ENCODE measurements at places on chromosomes 12 and 14.

DNA sequence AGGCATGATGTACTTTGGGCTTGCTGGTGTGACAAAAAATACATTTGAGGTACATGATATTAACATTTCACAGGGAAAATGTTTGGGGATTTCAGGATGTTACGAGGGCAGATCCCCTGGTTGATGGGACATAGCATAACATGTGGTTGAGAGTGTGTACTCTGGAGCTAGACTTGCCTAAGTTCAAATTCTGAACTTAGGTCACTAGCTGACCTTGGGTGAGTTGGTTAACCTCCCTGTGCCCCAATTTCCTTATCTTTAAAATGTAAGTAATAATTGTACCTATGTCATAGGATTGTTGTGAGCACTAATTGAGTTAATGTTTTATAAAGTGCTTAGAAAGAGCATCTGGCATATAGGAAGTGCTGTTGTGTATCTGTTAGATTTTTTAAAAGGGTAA, 64.7 kb upstream of the ATF1 start:
- DNase-seq: no peak

DNA sequence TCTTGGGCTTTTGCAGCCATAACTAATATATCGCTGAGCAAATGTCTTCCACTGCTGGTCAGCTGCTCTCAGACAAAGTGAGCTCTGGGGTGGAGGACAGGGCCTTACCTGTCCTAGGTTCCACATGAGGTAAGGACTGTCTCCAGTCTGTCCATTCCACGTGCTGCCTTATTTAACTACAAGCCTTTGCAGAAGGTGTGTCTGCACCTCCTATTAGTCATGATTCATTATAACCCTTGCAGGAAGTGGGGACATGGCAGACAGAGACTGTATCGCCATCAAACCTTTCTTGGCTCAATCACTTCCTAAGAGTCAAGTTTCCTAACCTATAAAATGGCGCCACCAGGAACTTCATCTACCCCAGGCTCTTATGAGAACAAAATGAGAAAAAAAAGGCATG, 46.9 kb downstream of the SLC25A47 start:
- no peak for DNase-seq

- DNase-seq: no peak
Measured at GRCh38 chr12:5272018-5272785, 159.7 kb upstream of the NTF3 start.

GRCh38 chr12:109785854-109786253, 47.3 kb downstream of the TRPV4 start:
- no peak for DNase-seq

- no peak for DNase-seq
Measured at GRCh38 chr12:130862161-130862560, 9.7 kb upstream of the RAN start.

- DNase-seq: no peak
Measured at GRCh38 chr14:91197631-91198030, 46.9 kb downstream of the GPR68 start.

DNA sequence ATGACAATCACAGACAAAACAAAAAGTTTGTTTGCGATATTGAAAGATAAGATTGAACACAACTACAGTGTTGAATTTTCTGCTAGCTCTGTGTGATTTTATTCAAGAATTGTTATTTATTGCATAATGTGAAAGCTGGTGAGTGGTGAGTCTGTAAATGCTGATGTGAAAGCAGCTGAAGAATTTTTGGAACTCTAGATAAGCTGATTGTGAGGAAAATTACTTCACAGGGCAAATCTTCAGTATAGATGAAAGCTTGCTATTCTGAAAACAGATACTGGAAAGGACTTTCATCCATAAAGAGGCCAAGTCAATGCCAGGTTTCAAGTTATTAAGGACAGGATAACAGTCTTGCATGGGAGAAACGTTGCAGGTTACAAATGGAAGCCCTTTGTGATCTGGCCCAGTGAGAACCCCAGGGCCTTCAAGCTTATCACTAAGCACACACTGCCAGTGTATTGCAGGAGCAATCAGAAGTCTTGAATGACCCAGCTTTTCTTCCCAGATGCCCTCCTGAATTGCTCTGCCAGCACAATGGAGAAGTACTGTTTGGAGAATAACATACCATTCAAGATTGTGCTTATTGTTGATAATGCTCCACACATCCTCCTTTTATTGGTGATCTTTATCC, 153.7 kb downstream of the PCNX1 start:
- DNase-seq: no peak

- no peak for DNase-seq
Measured at GRCh38 chr14:53003776-53004175, 52.9 kb upstream of the FERMT2 start.
